ENCODE measurements at places on chromosomes 7 and 10. TPM values are rescaled to one million over a fixed set of nuclear protein-coding genes. Genes with fewer than 3 reads are reported as not detected.

Gene IDI2
- total RNA-seq = 0.23 TPM

DNA sequence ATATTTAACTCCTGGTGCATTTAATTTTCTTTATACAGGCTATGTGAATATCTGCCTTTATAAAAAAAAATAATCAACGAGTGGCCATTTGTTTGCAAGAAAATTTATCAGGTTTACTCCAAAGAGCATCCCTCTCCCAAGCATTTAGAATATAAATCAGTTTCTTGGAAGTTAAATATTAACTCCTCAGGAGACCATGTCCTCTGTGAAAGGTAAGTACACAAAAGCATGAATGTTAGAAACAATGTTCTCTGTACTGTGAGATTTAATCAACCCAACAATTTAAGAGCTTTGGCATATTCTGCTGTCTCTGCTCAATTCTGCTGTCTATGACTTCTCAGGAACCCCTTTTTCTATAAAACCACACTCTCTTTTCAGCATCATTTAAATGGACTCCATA, 119.3 kb upstream of the LAMB4 start:
- no peak for DNase-seq

Gene TDRD1
- total RNA-seq = 0.72 TPM

DNA sequence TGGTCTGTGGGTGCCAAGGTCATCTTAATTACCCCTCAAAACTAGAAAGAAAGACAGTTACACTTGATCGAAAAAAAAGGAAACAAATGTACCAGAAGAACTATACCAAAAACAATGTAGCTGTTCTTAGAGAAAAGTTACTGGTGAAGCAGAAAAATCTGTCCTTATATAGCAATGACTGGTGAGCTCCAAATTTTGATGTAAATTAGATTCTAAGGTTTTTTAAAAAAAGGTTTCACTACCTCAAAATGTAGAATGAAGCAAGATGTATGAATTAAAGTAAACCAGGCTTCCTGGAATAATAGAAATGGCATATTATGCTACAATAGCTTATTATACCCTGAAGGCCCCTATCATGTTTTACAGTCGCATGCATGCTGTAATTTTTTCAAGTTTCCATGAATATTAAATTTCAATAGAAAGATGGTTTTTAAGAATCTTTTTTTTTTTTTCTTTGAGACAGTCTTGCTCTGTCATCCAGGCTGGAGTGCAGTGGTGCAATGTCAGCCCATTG, 28.4 kb upstream of the FKBP9 start:
- DNase-seq = no peak

- DNase-seq = peak; percentile 38
Measured at GRCh38 chr7:97021747-97022490, 2.7 kb downstream of the DLX5 start.

Gene CDNF
- 2.6 TPM for total RNA-seq

DNA sequence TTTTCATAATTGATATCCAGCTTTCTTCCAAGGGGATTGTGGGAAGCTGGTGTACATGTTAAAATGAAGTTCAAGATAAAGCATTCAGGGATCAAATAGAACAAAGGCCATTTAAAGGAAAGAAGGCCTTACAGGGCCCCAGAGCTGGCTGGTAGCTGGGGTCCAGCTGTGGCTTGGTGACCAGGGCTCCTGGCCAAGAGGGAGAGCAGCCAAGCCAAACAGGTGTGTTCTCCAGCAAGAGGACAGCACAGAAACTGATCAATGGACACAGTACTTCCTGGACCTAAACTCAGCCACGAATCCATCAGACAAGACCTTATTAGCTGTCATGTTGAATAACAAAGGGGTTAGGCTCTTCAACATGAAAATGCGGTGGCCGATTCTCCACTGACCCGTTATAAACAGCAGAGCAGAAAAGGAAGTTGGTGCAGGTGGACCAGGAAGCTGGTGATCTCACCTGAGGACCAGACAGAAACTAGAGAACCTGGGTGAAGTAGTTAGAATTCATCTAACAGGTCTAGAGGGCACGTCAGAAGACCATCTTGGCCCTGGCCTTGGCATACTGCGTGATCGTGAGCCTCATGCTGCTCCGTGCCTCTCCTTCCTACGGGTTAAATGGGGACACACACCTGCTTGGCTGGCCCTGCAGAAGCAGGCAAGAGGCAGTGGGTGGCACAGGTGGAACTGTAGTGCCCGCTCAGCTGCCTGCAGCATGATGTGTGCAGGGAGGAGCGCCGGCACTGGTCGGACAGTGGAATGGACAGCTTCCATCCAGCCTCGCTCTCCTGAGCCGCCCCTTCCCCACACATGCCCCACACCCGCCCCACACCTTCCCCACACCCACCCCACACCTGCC, 53.8 kb downstream of the PARP12 start:
- no peak for DNase-seq

GRCh38 chr7:151456276-151456675, 16.3 kb upstream of the CRYGN start:
- DNase-seq = no peak

Gene MAD1L1
- total RNA-seq = 33.7 TPM

DNA sequence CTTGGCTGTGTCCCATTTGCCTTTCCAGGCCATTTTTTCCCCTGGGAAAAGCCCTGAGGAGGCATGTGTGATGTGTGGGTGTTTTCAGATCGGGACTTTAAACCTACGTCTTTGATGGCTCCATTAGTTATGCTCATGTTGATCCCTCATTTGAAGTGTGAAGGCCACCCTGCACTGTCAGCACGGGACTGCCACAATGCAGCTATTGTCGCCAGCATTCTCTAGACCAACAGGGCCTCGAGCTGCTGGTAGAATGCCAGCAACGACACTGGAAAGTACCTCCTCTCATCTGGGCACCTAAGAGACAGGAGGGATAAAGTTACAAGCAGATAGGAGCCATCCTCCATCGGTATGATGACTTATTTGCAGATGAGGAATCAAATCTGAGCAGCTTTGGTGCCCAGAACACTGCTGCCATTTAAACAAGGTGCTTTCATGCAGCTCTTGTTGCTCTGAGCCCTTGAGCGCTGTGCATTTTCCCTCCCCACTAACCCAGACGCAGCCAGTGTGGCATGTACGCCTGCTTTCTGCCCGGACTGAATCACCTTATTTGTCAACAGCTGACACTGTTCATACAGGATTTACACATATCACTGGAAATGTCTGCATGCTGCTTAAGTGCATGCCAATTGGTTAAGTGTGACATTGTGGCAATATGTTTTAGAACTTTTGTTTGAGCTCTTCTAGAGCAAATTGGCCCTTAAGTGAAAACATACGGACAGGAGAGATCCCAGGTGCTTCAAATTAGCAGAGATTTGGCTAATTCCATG, 175.0 kb upstream of the PITRM1 start:
- no peak for DNase-seq

DNA sequence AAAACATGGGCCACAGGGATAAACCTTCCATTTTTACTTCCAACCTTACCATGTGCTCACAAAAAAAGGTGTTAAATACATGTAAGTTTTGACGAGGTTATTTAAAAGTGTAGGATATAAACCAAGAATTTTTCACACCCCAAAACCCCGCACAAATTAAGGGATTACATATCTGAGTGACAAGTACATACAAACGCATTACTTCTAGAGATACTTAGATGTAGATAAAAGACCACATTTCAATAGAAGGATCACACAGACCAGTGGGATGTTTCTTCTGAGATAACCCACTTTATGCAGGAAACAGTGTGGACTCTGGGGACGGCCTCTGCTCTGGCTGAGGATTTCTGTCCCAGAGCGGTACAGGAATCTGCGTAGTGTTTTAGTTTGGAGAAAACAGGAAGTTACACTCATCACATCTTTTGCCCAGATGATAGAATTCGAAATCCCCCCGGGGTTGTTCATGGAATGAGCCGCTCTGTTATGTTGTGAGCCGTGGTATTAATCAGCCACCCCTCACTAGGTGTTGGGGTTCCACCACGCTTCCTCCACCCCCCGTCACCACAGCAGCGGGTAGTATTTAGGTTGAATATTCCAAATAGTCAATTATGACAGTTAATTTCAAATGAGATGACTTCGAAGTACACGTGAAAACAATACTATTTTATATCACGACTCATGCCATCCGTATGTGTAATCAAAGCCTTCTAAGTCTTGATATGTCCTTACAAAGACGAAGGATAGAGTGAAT, 1.3 kb upstream of the CUL1 start:
- DNase-seq = peak; percentile 61

- no peak for DNase-seq
Measured at GRCh38 chr10:2964632-2965296, 102.6 kb upstream of the PFKP start.

Gene ASB10
- total RNA-seq = 10.8 TPM

Gene POMZP3
- 7.2 TPM for total RNA-seq

Gene WNT8B
- total RNA-seq = not detected

DNA sequence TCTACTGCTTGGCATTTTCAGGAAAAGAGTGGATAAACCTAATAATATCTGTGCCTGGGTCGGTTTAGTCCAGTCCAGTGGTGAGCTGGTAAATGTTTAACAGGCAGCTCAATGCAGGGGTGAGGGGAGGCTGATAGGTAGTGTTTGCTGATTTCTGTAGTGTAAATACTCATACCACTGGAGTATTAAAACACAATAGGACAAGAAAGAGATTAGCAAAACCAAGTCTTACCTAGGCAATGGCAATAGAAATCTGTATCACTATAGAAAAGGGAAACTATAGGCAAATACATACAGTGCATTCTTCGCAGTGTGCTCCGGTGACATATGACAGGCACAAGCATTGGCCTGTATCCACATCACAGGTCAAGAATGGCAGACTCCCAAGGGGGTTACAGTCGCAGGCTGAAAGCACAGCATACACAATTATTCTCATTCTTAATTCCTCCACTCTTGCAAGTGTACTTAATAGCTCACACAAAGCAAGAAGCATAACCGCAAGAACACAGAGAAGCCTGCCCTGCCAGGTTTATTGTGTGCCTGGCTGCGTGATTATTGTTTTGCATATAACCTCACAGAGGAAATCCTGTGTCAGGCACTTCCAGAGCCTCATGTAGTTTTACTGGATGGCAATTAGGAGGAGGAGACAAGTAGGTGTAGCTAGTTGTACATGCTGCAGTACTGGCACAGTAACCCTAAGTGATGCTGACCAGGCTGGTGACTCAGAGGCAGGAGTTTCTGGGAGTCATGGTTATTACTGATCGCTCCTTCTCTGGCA, 35.0 kb downstream of the LAMB4 start:
- no peak for DNase-seq

DNA sequence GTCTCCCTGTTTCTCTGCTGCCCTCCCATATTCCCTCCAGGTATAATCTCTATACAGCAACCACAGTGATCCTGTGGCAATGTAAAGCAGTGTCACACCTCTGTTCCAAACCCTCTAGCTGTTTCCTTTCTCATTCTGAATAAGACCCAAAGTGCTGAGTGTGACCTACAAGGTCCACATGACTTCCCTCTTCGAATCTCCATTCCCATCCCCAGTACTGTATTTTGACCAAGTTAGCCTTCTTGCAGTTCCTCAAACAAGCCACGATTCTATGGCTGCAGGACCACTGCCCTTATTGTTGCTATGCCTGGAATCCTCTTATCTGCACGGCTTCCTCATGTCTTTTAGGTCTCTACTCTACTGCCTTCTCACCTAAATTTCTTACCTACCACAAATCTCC, 291.9 kb downstream of the DOCK4 start:
- DNase-seq = no peak

DNA sequence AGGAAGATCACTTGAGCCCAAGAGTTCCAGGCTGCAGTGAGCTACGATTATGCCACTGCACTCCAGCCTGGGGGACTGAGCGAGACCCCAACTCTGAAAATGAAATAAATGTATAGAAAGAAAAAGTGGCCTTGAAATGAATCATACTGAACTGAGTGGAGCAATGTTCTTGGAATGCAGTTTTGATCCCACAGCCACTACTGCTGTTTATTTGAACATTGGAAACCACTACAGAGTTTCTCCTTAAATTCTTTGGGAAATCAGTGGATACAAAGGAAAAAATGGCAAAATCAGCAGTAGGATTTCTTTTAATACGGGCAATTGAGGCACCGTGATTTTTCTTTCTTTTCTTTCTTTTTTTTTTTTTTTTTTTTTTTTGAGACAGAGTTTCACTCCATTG, 637.4 kb downstream of the GALNT17 start:
- DNase-seq = no peak

GRCh38 chr10:22805304-22805703, 90.9 kb upstream of the PIP4K2A start:
- DNase-seq = peak; percentile 68

Gene MMRN2
- total RNA-seq = 45.6 TPM

Gene ABI1
- 24.8 TPM for total RNA-seq

GRCh38 chr7:93367254-93367653, 135.1 kb downstream of the VPS50 start:
- no peak for DNase-seq

DNA sequence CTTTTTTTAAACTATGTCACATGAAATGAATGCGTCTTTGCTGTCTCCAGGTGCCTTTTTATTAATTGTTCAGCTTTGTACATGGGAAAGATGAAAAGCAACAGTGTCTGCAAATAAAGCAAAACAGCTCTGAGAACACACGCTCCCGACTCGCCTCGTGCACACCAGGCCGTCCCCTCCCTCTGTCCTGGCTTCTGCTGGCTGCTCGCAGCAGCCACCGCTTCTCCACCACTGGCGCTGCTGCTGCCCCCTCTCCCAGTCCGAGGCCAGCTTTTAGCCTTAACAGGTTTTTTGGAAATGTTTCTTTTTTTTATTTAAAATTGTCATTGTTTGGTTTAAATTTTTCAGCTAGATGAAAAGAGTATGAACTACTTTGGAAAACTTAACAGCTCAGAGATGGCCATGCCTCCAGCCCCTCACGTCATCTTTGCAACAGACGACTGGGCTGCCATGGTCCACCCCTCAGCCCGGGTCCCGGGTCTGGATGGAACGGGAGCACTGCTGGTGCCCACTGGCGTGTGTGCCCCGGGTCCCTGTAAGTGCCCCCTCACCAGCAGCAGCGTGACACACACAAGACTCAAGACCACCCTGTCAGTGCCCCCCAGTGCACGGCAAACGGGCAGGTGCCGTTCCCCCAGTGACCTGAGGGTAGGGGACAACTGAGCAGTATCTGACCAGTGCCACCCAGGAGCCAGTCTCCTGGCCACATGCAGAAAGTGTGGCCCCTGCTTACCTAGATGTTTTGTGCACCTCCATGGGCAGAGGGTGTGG, 415.6 kb upstream of the FOXK1 start:
- DNase-seq = no peak

Gene ASAH2
- 4.5 TPM for total RNA-seq

DNA sequence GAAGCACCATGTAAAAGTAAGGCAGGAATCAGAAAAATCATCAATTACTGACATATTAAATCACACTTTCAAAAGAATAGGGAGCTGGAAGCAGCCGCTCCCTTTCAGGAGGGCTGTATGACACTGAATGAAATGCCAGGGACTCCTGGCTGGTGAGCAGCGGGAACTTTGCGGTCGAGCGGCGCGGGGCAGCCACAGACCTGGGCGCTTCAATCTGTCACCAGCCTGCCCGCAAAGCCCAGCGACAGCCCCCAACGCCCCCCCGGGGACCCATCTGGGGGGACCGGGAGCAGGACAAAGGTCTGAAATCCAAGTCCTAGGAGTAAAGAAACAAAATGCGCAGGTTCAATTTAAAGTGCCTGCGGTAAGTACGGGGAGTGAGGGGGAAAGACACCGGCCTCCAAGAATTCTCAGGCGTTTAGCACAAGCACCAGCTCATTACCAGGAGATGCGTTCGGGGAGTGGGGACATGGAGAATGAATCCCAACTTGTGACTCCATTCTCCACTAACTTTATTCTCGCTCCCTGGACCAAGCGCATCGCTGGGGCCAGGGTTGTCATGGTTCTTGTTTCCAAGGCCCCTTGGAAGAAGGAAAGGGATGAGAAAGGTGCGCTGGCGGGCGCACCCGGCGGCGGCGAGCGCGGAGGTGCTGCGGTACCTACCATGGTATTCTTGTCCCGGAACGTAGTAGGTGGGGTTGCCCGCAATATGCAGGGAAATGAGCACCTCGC, 824 bp downstream of the RELN start:
- DNase-seq = no peak

- DNase-seq = no peak
Measured at GRCh38 chr7:53094827-53095226, 59.4 kb downstream of the POM121L12 start.
